ENCODE measurements at places on chromosomes 1 and 21.

GRCh38 chr1:40090652-40091355 lies 6.2 kb downstream of the PPT1 start:
- DNase-seq: no peak

- peak; percentile 17 for DNase-seq
These were observed 18.8 kb downstream of the TMPRSS15 start for GRCh38 chr21:18384771-18385170.

DNA sequence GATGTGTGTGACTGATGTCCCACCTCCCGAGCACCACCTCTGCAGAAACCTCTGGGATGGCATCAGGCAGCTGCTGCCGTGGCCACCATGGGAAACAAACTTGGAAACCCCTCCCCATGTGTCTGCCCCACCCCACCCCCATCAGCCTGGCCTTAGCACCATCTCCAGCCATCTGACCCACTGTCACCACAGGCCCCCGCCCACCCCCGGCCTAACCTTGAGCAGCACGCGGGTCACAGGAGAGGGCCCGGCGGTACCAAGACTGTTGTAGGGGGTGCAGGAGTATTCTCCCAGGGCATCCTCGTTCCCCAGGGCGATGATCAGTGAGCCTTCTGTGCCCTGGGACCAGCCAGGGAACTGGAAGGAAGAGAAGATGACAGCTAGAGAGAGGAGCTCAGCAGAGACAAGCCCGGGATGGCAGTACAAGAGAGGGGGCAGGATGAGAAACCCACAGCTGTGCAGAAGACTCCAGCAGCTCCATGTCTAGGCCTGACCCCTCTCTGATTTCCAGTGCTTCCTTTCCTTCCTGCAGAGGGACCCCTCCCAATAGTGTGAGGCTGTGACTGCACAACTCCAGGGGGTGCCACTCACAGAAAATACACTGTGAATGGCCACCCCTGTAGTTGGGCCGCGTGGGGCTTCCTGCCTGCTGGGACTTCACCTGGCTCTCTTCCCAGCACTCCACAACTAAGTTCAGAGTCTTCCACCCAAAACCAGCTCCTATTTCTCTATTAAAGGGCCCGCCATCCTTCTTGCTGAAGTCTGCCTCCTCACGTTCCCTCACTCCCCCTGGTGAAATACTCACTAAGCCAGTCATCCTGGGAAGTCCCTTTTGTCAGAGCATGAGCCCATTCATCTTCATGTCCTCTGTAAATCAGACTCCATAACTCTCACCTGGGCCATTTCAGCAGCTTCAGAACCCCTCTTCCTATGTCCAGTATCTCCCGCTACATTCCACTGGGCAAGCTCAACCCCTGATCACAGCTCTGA lies 7.3 kb upstream of the TAGLN2 start:
- DNase-seq: no peak

DNA sequence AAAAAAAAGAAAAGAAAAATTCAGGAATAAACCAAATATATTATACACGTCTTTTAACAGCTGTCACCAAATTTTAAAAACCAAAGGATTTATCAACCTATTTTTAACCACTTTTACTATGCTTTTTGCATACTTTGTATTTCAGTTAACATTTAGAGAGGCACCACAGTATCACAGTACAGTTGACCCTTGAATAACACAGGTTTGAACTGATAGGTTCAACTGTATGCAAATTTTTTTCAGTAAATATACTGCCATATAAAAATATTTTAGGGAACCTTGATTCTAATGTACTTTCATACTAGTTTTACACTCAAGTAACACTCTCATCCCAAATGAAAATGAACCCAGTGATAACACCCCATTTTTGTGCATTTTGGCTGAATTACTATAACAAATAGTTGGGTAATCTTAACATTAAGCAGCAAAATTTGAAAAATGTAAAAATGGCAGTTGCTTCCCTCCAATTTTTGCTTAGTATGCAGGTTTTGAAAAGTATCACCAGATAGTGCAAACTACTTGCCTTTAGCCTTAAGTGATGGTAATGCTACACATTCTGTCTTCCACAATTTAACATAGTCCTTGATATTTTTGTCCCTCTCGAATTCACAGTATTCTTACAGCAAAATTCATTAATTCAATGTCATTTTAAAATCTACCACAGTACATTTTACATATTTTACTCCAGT lies 10.8 kb upstream of the ADCY10 start:
- DNase-seq: no peak

- DNase-seq: no peak
These were observed 19.3 kb downstream of the DOP1B start for GRCh38 chr21:36175771-36176565.

GRCh38 chr1:67824766-67825165 lies 8.5 kb downstream of the GNG12 start:
- DNase-seq: no peak

GRCh38 chr1:49435291-49435690 lies 588.5 kb downstream of the AGBL4 start:
- no peak for DNase-seq

DNA sequence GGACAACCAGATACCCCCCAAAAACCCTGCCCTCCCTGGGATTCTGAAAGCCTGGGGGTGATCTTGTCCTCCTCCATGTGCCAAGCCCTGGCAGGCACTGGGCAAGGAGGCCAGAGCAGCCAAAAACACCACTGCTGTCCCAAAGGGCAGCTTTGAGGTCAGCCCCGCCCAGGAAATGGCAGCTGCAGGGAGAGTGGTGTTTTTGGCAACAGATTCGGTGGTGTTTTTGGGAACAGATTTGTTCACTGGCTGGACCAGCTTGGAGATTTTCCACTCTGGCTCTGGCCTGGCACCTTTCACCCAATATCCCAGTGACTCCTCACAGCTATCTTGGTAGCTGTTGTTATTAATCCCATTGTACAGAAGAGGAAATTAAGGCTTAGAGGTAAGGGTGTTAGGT lies 34.7 kb downstream of the LRP8 start:
- no peak for DNase-seq

DNA sequence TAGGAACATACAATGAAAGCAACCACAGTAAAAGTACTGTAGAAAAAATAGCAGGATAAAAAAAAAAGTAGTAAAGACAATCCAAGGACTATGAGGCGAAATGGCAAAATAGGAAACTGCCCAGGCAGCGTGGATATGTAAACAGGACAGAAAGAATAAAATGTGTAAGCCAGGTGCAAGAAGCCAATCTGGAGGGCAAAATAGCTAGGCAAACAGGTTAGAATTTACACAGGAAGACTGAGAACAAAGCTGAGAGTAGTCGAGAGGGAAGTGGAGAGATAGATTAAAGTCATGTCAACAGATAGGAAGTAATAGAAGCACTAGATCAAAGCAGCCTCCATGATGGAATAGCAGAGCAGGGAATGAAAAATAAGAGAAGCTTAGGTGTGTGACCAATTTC lies 124.2 kb upstream of the B3GALT2 start:
- DNase-seq: no peak

- DNase-seq: no peak
These were observed at the start of gene RNF223 for GRCh38 chr1:1073743-1074587. RNF223 (minus strand) TSS chr1:1074306; CDS start chr1:1072566, 1,740 bp downstream.

GRCh38 chr1:158037008-158037865 lies 43.8 kb downstream of the KIRREL1 start:
- DNase-seq: no peak

GRCh38 chr1:64398936-64399335 lies 71.0 kb upstream of the CACHD1 start:
- no peak for DNase-seq

- no peak for DNase-seq
These were observed 867.3 kb downstream of the PLA2G4A start for GRCh38 chr1:187696073-187696472.

GRCh38 chr21:18147678-18148077 lies 97.0 kb upstream of the CHODL start:
- no peak for DNase-seq

DNA sequence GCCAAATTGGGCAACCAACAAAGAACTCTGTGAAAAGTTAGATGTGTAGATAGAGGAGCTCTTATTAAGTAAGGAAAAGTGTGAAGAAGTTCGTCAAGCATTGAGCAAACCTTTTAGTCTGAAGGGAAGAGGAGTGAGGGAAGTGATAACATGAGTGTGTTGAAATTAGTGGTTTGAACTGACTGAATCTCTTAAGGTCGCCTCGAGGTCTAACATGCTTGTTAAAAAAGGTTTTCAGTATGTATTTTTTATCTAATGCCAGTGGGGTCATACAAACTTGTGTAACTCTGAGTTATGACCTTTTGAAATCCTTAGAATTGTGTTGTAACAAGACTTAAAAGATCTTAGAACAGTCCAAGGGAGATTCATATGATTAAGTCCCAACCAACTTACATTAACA lies 34.1 kb downstream of the SOAT1 start:
- DNase-seq: no peak

GRCh38 chr1:93738075-93738622 lies 56.5 kb upstream of the BCAR3 start:
- no peak for DNase-seq

- peak; percentile 66 for DNase-seq
These were observed 64.3 kb downstream of the CAMSAP2 start for GRCh38 chr1:200802865-200803512.

DNA sequence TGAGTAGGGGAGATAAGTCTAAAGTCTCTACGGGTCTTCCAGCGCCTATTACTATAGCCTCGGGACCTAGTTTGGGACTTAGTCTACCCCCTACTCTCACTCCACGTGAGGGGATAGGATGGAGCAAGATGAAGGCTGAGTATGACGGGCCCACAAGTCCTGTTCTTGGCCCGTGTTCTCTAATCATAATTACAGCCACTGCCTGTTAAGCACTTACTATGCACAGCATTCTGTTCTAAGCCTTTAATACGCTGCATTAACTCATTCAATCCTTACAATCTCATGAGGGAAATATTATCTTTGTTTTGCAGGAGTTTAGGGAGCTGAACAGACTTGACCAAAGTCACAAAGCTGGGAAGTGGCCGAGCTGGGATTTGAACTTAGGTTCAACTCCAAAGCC lies 23.9 kb upstream of the EPB41 start:
- no peak for DNase-seq

- no peak for DNase-seq
These were observed 595 bp downstream of the GABRD start for GRCh38 chr1:2019571-2020309.

DNA sequence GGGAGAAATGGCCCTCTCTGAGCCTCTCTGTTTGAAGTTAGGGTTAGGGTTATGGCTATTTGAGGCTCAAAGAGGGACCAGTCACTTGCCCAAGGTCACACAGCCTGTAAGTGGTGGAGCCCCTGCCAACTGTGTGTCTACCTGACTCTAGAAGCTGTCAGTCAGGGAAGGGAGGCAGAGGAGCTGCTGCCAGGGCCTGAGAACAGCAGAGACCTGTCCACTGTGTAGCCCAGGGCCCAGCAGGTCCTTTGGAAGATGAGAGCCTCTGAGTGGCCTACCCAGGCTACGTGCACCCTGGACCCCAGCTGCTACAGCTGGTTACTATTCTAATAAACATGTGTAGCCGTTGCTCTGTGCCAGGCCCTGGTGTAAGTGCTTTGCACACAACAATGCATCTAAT lies 15.1 kb upstream of the EDN2 start:
- no peak for DNase-seq

GRCh38 chr1:172775606-172776005 lies 116.7 kb downstream of the FASLG start:
- no peak for DNase-seq

- peak; percentile 86 for DNase-seq
These were observed 78.9 kb downstream of the CD247 start for GRCh38 chr1:167439301-167439988.

DNA sequence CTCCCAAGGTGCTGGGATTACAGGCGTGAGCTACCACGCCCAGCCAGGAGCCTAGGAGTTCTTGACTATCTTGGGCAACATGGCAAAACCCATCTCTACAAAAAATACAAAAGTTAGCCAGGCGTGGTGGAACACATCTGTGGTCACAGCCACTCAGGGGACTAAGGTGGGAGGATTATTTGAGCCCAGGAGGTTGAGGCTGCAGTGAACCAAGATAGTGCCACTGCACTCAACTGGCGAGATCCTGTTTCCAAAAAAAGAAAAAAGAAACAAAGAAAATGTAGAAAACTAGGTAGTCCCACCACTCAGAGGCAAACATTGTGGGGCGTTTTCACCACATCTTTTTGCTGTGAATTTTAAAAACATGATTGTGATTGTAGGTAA lies 141.3 kb downstream of the ZZZ3 start:
- DNase-seq: no peak

GRCh38 chr1:245684571-245684970 lies 529.8 kb downstream of the KIF26B start:
- no peak for DNase-seq

DNA sequence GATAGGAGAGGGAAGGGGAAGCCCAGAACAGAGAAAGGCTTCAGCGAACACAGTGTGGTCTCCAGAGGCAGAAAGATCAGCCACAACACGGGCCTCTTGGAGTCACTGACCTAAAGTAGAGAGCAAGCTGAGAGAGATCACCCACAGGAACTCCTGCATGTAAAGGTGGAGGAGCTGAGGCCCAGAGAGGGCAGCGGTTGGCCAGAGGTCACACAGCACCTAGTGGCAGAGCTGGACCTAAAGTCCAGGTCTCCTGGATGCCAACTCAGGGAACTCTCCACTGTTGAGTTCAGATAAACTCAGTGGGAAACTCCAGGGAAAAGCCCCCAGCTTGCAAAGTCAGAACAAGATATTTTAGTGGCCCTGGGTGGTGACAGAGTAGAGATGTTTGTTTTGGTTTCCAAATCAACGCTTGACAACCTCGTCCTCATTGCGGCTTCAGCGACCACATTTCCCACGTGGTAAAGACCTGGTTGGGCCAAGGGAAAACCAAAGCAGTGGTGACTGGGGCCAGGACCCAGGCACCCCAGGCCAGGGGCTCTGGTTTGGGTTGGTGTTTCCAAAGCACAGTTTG lies 4.6 kb downstream of the IFFO2 start:
- DNase-seq: no peak

DNA sequence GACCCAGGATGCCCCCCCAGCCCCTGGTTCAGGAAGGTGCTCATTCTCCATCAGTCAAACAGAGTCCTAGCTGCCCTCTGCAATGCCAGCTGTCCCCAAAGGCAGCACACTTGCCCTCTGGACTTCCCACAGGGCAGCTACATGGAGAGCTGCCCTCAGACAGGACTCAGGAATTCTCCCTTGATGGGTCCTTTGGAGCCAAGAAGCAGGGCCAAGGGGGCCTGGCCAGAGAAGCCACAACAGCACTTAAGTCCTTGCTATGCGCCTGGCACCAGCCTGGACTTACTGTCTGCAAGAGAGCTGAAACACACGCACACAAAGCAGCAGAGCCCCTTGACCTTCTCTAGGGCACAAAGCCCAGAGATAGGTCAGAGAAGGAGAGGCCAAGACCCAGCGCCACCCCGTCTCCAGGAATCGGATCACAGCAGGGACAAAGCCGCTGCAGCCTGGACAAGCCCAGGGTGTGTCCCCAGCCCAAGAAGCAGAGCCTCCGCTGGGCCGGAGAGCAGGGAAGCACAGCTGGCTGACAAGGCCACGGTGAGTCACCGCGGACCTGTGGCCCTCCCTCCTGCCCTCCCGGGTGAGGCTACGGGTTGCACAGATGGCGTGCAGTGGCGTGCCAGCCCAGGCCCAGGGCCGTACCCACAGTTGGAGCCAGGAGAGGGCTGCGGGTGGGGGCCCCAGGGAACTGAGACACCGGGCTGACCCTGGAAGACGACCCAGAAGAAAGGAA lies 1.7 kb downstream of the WNT9A start:
- DNase-seq: peak; percentile 25

GRCh38 chr1:224732377-224733026 lies 116.4 kb downstream of the CNIH3 start:
- DNase-seq: no peak

Data from SK-N-SH (cell line).